ENCODE measurements at places on chromosomes 2 and 18.

GRCh38 chr2:35783723-35784122, 571.9 kb upstream of the CRIM1 start:
- no peak for DNase-seq

DNA sequence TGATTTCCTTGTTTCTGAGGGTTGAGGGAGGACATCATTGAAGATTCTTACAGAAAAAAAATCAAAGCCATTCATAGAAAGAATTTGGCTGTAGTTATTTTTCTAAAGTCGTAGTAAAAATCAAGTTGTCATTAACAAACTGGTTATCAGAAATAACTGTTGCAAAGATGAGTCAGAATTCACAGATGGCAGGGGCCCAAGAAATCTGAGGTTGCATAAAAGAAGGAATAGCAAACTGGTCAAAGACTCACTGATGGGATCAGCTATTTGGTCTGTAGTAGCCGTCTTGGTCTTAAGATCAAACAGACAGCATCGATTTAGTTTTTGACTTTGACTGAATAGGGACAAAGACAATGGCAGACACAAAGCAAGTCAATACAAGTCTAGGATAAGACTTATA, 334.3 kb downstream of the FIGN start:
- no peak for DNase-seq

GRCh38 chr18:71370671-71371445, 1082.0 kb downstream of the SOCS6 start:
- no peak for DNase-seq

- DNase-seq, result no peak
Observed at GRCh38 chr18:5914951-5915350, 19.6 kb upstream of the TMEM200C start.

- no peak for DNase-seq
Observed at GRCh38 chr18:31275722-31276463, 42.1 kb upstream of the DSG1 start.

DNA sequence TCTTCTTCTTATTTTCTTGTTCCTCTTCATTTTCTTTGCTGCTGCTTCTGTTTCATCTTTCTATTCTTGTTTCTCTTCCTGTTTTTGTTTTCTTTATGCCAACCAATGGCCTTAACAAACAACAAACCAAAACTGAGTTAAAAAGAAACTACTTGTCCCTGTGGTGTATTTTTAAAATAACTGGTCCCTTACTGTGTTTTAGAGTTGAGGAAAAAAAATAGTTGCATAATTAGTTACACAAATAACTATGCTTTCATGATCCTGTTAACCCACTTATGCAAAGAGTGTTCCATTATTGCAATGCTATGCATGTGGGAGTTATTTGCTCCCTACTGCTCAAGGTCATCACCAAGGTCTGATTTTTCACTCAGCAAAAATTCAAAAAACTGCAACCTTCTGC, 39.5 kb upstream of the IMP4 start:
- DNase-seq, result no peak

- DNase-seq, result no peak
Observed at GRCh38 chr2:234145511-234145910, 95.0 kb downstream of the SPP2 start.

- DNase-seq, result no peak
Observed at GRCh38 chr2:173680574-173680973, 284.6 kb downstream of the SP3 start.
